ENCODE measurements at places on chromosomes 2 and 18.

- DNase-seq = no peak
Observed at GRCh38 chr2:215966951-215967350, 46.4 kb downstream of the MREG start.

DNA sequence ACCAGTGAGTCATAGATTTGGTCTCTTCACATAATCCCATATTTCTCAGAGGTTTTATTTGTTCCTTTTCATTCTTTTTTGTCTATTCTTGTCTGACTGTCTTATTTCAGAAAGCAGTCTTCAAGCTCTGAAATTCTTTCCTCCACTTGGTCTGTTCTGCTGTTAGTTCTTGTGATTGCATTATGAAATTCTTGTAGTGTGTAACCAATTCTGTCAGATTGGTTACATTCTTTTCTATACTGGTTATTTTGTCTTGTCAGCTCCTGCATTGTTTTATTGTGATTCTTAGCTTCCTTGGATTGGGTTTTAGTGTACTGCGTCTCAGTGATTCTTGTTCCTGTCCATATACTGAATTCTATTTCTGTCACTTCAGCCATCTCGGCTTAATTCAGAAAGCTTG is 18.6 kb downstream of the EHBP1 start:
- no peak for DNase-seq

- DNase-seq = no peak
Observed at GRCh38 chr2:171712051-171712450, 24.8 kb downstream of the DYNC1I2 start.

GRCh38 chr2:227717687-227718567 is at the start of gene SLC19A3:
Gene SLC19A3, minus strand, starts transcription at chr2:227718028. Its CDS starts 15,710 bp downstream, at chr2:227702318.
- DNase-seq = no peak

- DNase-seq = no peak
Observed at GRCh38 chr2:219437141-219437540, 2.5 kb downstream of the SPEG start.

DNA sequence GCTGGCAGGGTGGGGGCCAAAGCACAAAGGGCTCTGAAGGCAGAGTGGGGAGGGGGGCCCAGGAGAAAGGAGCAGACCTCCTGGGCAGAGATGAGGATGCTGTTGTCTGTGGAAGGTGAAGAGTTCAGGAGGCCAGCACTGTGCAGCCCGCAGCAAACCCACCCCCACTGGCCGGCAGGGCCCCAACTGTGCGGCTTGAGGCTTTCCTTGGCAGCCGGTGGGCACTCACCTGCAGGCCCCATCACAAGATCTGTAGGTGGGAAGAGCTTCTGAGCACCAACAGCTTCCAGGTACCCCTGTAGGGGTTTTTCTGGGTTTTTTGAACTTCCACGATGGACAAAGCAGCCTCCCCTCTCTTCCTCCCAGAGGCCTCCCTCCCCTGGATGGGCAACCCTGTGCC is 72.9 kb downstream of the NDUFA10 start:
- DNase-seq = no peak

DNA sequence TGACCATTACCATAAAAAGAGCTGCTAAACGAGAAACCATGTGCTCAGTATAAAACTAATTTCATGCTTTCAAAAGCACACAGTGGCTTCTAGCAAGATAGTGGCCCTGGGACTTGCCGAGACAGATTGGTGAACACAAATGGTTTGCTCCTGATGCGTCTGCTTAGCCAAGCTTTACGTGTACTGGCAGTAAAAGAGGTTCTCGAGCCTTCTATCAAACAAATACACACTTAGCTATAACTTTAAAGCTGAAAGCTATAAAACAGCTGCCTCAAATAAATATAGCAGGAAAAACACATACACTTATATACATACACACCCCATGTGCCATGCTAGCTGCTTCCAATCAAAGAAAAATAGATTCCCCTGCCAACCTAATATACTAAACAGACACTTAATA is 117.0 kb downstream of the ZNF385B start:
- DNase-seq = no peak

DNA sequence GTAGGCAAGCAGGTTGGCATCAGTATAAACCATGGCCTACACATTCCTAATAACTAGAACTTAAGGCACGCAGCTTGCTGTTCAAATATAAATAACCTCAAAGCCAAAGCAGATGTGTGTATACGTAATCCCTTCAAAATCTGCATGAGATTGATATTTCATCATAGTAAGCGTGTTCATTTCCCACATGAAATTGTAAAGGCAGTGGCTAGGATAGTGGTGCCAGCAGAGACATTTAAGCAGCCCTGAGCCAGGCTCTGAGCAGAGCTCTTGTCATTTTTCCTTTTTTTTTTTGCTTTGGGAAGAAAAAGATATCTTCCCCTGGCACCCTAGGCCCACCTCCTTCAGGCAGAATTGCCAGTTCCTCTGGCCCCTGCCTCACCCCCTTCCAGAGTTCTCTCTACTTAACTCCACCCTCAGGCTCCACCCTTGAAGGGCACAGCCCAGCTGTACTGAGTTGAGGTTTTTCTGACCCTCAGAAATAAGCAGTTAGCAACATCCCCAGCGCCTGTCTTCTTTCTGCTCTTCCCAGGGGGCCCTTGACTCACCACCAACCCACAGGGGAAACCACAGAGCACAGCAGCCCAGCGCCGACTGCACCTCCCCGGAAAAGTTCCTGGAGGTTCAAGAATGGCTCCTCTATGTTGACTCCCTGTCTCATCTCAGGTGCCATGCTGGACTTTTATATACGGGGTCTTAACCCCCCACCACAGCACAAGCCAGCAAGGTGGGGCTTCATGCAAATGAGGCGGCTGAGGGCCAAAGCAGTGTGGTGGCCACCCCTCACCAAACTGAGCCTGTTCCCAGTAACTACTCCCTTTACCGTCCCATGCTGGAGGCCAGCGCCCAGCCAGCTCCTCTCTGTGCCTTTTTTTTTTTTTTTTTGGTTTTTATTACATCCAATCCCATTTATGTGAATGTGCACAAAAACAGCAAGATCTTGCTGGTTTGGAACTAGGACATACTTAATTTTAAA is 84.7 kb downstream of the EHD3 start:
- DNase-seq = peak; percentile 41

- no peak for DNase-seq
Observed at GRCh38 chr2:29293830-29294438, 178.7 kb downstream of the CLIP4 start.

GRCh38 chr18:30177056-30177455 is 865.5 kb downstream of the DSC3 start:
- DNase-seq = no peak

- no peak for DNase-seq
Observed at GRCh38 chr2:181957668-181958067, 28.0 kb upstream of the PPP1R1C start.

DNA sequence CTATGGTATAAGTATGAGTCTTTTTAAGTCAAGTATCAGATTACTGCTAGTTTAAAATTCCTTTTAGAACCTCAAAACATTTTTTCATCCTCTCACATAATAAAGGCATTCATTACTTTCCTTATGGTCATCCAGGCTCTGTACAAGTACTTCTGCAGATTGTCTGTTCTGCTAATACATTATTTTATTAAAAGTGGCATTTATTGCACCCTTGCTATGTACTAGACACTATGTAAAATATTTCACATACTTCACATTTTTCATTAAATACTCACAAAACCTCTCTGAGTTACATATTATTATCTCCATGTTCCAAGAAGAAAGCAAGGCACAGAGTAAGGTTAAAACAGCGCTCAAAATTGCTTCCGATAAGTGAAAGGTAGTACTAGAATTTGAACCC is 84.1 kb downstream of the RAPH1 start:
- no peak for DNase-seq

DNA sequence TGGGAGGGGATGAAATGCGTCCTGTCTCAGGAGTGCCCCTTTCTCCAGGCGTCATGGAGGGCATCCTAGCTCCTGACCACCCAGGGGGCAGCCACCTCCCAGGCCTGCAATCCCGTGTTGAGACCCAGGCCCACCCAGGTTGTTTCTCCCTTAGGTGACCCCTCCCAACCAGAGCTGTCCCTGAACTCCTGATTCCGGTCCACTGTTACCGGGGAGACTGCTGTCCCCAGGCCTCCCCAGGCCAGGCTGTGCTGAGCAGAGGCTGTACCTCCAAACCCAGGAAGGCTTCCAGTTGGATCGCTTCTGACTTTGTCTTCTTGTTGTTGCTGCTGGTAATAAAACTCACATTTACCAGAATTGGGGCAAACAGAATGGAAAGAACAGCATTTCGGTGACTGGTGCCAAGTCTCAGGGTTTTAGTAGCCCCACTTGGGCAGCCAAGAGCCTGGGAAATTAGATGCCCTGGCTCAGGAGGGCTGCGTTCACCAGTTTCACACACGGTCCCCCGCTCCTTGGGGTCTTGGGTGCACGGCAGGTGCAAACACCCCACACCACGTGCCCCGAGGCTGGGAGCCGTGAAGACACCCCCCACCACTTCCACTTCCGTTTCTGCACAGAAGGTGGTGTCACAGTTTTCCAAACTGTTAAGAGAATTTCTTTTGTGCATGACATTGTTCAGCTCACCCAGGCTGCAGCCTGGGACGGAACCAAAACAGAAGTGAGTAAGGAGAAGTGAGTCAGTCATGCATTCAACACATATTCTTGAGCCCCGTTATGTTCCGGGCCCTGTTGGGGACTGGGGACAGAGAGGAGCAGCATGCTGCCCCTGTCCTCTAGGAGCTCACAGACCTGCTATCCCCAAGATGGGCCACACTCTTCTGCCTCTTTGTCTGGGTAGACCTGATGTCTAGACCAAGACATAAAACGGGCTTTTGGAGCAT is 29.4 kb downstream of the ITM2C start:
- DNase-seq = peak; percentile 6
